ENCODE measurements at places on chromosomes 1 and 21.

DNA sequence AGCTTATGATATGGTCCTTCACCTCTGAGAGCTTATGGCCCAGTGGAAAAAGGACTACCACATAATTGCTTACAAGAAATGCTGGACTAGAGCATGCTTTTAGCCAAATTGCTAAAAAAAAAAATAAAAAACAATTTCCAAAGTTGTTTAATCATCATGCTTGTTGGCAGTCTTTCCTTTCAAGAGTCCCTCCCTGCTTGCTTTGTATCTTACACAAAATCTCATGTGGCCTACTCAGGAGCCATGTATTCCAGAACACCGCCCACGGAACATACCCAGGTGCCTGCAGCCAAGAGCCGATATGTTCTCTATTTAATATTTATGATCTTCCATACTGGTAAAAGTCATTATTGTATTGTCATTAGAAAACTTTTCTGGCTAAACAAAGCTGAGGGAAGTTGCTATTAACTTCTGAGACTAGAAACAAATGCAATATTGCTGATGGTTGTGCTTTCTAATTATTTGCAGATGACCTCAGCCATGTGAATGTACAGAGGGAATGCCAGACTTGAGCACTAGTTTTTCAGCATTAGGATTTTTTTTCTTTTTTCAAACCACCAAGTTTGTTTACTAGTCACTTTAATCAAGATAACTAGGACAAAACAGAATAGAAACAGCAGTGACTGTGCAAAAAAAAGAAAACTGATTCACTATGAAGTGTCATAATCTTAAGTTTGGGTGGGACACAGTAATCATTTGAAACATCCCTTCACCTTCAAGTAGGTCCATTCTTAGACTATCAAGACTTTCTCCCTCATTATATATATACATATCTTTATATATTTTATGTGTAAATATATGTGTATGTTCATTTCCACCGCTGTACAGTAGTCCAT is 129.3 kb upstream of the GORAB start:
- DNase-seq, result peak; percentile 49

DNA sequence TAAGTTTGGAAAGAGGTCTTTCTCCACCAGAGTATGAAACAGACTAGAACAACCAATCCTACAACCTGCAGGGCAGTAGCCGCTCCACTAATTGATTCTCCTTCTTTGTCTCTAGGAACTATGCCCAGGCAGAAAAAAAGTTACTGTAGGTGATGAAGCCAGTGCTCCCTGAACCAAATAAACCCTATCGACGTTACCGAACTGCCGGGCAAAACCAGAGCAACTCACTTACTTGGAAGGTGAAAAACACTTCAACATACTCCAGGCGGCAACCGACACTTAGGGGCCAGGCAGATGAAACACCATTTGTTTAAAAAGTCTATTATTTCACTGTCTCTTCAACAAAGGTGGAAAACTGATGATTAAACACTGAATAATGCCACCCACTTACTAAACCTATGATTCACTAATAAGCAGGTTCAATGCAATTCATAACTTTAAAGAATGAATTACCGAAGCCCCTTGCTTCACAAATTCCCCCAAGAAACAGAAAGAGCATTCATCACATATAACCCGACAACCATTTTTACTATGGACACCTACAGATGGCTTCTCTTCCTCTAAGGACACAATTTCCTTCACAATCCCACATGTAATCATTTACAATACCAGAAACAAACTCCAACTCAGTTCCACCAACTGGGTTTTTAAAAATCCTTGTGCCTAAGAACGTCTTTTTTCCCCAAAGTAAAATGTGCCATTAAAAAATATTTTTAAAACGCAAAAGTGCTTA is 1.6 kb downstream of the NRIP1 start:
- DNase-seq, result no peak

- DNase-seq, result no peak
These were observed 3.9 kb upstream of the RAB4A start for GRCh38 chr1:229266832-229267500.

- DNase-seq, result no peak
These were observed 42.0 kb downstream of the CAPZB start for GRCh38 chr1:19443326-19443725.

Data from AG08395 (cell line).